ENCODE measurements at places on chromosomes 4 and X.

- DNase-seq, result peak; percentile 26
Measured at GRCh38 chrX:12206413-12206812, 68.1 kb downstream of the FRMPD4 start.

DNA sequence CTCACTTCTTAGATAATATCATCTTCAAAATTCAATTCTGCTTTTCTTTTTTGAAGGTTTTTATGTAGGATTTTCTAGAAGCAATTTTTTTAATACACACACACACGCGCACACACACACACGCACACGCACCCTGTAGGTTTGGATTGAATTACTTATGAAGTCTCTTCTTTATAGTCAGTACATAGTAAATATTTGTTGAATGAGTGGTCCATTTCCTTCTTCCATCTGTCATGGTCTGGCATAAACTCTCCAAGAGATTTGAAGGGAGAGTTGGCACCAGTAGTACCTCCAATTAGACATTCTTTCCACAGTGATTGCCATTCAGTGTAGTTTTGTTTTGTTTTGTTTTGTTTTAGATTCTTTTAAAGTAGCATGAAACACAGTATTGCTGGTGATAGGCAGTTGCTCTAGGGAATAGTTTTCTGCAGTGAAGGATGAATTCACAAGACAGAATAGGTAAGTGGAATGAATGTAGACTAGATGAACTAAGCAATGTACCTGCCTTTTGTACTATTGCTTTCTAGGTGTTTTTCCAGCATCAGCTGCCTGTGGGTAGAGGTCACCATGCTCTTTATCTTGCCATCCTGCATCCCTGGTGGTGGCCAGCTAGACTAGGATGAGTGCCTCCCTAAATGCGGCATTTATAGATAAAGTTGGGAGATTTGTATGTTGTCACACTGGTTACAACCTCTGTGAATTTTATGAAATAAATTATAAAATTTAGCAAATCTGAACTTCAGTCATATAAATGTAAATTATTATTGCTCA lies 20.5 kb downstream of the PDLIM5 start:
- peak; percentile 88 for DNase-seq

DNA sequence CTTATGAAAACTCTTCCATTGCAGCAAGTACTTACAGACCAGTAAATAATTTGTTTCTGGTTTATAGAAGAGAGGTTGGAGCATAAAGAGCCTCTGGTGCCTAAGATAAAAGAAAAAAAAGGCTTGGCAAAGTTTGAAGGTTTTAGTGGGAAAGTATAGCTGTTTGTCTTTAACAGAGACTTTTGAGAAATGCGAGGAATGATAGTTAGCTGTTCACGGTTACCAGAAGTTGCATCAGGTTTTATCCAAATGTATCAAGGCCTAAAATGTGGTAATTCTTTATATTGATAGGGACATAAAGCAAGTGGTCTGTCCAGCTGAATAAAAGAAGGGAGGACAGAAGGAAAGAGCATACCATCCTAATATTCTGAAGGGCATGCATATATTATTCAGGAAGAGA lies 29.3 kb downstream of the RAP1GDS1 start:
- no peak for DNase-seq

DNA sequence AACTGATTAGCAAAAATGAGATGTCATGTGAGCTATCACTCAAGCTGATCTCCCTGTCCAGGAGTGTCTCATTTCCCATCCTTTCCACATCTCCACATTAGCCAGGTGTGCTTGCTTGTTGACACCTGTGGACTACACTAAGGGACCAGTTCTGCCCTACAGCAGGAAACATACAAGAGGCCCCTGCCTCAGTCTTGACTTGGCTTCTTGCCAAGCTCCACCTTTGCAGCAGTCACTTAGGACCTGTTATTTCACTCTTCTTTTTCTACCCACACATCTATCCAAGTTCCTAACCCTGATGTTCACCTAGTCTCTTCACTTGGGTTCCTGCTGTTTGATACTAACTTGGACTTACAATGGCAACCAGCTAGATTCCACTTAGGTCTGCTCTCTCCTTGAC lies 13.2 kb downstream of the FRMD7 start:
- no peak for DNase-seq

GRCh38 chrX:30649859-30650258 lies 3.4 kb upstream of the GK start:
- DNase-seq, result no peak

All from NCI-H446 treated with DMSO at 0.1 percent for 48 hours (cell line).